Fibroblast of lung (primary cell): ENCODE measurements at places on chromosomes 1 and 21. TPM values are rescaled to one million over a fixed set of nuclear protein-coding genes. Genes with fewer than 3 reads are reported as not detected.

CRYAA gene
- not detected in 2 replicates for total RNA-seq

SH2D5 gene
- total RNA-seq: 2.3 and 5.0 TPM in 2 replicates

SLAMF8 gene
- total RNA-seq: under 0.01 TPM in 1 of 2 replicates, not detected in the other

VANGL2 gene
- total RNA-seq: under 0.01 TPM in 1 of 2 replicates, not detected in the other

MYCBP gene
- 2.1 and 4.0 TPM in 2 replicates for total RNA-seq

APOBEC4 gene
- not detected in 2 replicates for total RNA-seq

SEC22B gene
- total RNA-seq: 53.2 and 74.5 TPM in 2 replicates
